Effector memory CD4-positive, alpha-beta T cell (primary cell): ENCODE measurements at places on chromosomes 16 and 17.

- no peak for DNase-seq
Measured at GRCh38 chr17:6893382-6894205, 62.1 kb upstream of the TEKT1 start.

DNA sequence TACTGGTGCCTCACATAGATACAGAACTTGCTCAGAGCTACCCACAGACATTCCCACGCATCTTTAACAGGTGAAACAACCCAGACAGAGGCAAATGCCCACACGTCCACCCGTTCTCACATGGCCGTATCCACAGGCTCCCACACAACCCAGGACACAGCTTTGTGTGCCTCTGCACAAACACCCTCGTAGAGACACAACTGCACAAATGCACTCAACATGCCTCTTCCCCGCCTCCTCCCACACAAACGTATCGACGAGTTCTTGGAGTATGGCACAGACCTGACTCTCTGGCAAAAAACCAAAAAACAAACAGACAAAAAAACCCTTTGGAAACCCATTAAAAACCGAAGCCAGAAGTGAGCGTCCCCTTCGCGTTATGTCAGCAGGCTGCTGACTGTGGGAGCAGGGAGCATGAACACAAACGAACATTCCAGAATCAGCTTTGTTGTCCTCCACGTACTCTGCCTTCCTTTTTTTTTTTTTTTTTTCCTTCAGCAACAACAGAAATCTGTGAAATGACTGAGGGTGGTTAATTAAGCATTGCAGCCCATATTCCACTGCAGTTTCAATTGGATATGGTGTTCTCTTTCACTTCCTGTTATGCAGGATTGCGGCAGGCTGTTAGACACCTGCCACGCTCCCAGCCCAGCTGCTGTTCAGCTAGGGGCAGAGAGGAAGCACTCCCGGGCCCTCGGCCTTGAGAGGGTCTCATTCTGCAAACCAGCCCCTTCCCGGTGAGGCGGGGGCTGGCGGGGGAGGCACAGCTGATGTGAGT lies 313.7 kb downstream of the MAF start:
- DNase-seq: no peak

DNA sequence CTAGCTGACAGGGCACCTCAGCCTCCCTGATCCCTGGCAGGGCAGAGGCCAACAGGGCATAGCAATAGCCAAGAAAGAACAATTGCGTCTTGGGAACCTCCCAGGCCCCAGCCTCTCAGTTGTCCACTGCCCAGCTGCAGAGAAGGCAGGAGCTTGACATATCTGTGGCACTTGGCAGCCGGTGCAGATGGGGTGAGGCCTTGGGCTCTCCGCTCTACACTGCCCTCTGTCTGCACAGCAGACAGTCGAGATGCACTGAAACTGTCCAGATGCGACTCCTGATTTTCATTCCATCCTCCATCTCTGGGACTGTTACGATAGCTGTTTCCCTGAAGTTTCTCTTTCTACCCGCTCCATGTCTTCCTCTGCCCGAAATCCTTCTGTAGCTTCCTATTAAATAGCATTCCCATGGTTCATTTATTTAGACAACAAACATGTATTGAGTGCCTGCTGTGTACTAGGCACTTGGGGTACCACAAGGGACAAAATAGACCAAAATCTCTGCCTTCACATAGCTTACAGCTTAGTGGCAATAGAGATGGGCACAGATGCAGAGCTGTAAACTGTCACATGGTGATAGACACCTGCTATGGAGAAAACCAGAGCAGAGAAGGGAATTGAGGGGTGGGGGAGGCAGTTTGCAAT lies 3.3 kb downstream of the POLR3E start:
- no peak for DNase-seq

DNA sequence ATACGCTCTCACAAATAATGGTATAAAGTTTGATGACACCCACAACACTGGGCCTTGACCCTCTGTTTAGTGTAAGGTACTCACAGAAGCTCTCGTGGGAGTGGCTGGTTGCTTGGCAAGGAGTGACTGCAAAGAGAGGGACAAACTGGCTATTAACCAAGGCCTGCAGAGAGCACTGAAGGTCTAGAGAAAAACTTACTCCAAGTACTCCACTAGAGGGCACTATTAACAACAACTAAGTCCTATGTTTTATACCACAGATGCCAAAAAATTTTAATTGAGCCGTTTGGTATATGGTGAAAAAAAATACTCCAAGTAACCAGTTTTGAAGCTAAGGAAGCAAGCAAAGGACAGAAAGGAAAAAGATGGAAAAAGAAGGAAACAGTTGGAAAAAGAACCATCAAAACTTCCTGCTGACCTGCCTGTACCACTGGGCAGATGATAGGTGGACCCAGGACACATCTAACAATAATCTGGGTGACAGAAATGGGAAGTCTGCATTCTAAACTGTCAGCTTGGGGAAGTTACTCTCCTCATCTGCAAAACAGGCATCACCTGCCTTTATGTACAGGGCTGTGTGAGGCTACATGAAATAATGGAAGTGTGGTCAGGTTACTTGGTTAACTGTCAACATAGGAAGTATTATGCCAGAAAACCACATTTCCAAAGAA lies 23.2 kb downstream of the DYNC1LI2 start:
- no peak for DNase-seq

DNA sequence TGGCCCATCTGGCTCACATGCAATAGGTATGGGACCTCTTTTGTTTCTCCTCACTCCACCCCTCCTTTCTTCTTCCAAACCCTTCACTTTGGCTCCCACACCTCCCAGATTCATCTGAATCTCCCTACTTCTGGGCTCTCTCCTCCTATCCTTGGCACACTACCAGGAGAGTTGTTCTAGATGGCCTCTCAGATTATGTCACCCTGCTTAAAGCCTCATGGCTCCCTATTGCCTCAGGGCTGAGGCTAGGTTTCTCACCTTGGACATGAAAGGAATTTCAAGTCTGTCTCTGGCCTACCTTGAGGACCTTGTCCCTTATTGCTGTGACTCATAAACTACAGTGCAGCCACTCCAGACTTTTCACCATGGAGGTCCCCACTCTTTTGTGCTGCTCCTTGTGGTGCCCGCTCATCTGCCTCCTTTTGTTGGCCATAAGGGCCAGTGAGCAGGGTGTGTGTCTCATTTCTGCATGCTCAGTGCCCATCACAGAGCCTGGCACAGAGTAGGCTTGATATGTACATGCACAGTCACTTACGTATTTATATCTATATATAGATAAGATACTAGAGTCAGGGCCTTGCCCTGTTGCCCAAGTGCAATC lies 1.0 kb upstream of the MFAP4 start:
- no peak for DNase-seq

DNA sequence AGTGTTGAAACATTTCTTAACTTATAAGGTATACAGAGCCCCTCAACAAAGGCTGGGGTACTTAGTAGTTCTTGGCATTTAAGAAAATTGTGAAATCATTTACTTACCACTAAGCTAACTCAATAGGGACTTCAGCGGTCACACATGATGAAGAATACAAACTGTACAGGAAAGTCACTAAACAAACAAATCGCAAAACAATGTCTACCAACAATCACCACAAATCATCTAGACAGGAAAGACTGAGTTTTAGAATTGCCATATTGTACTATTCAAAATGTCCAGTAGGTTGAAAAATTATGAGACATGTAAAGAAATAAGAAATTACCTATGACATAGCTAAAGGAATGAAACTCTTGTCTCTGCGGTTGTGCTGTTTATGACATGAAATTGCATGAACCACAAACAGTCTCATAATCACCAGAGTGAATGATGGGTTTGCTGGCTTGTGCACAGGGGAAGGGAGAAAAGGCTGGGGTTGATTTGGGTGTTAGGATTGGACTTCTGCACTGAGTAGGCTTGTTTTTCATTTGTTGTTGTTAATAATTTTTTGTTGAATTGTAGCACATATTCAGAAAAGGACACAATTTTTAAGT lies 441.1 kb upstream of the MON1B start:
- DNase-seq: no peak

DNA sequence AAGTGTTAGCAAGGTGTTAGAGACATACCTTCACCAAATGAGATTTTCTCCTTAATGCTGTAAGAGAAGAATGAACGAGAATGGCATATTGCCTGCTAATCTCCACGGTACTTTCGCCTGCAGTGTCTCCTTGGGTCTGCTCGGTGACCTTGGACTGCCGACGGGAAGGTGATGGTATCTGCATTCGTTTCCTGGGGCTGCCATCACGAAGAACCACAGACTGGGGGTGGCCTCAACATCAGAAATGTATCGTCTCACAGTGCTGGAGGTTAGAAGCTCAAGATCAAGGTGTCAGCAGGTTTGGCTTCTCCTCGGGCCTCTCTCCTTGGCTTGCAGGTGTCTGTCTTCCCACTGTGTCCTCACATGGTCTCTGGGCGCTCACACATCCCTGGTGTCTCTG lies 86.3 kb upstream of the TNRC6C start:
- no peak for DNase-seq

DNA sequence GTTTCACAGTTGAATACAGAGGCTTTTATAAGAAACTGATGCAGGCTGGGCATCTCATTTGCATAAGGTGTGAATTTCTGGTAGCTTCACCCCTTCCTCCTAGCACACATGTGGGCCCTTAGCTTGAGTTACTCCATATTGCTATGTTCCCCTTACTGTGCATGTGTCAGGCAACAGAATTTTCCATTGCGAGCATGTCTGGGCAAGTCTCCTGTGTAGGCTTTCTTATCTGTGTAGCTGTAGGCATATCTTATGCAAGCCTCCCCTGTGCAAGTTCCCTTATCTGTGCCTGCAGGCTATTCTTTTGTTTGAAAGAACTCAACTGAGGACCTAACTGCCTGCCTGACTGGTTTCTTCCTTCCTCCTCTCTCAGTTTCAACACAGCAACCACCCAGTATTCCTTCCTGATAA lies 597.4 kb upstream of the CDH5 start:
- no peak for DNase-seq

DNA sequence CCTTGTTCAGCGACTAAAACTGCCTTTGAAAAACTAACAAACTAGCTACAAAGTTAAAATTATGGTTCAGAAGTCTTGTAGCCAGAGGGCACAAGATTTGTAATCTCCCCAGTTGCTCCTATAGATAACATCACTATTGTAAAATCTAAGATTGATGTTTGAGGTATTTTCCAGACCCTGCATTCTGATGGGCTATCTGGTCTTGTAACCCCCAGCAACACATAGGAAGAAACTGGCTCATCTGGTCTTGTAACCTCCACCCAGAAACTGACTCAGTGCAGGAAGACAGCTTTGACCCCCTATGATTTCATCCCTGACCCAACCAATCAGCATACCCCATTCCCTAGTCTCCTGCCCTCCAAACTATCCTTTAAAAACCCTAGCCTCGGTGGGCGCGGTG lies 12.3 kb upstream of the CHCT1 start:
- DNase-seq: no peak

- no peak for DNase-seq
Measured at GRCh38 chr17:58403311-58403710, 14.0 kb downstream of the RNF43 start.

DNA sequence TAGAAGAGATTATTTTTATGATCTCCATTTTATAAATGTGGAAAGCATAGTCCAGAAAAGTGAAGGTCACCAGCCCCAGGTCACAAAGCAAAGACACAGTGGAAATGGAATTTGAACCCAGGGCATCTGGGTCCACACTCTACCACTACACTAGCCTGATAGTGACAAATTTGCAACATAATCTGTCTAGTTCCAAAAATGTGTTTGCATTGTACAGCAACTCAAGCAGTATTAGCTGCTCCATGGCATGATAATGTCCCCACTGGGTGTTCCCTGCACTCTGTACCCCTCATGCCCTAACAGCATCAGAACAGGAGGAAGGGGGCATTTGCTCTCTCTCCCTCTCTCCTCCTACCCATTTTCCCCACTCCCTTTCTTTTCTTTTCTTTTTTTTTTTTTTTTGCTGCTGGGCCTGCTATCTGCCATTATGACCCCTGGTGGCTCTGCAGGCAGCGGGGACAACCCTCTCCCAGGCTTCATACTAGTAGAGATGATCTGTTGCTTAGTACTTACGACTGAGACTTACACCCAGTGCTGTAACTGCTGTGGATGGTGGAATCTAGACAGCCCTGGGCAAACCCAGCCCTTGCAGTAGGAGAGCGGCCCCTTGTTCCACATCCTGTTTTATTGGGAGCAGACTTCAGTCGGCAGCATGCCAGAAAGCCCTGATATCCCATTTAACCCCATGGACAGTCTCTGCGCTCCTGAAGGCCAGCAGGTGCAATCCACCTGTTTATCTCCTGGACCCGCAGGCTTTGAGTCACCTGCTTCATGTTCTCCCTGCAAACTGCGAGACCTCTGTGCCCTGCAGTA lies 306.3 kb downstream of the SOX9 start:
- no peak for DNase-seq
